ENCODE measurements at places on chromosomes 4 and X.
A peak's percentile ranks its signal among the peaks of the same experiment; 100 is the strongest.

- no peak for DNase-seq
Observed at GRCh38 chr4:139919004-139919403, 235.0 kb downstream of the MAML3 start.

- no peak for DNase-seq
Observed at GRCh38 chrX:12058087-12058486, 80.2 kb upstream of the FRMPD4 start.

GRCh38 chrX:154607370-154607769 lies 11.7 kb downstream of the CTAG1B start:
- no peak for DNase-seq

DNA sequence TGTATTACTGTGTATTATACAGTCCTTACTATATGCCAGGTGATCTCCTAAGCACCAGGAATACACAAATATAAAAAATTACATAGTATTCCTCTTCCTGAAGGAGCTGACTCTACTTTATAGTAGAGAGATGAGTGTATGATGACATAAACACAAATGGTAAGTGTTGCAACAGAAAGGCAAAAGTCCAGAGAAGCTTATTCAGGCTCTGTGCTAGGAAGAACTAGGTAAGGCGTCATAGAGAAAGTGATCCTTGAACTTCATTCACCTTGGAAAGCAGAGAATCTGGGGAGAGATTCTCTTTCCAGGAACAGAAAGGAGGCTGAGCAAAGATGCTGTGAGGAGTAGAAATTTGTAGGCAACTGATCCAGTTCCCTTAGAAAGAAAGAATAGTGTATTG lies 115.0 kb upstream of the KCNIP4 start:
- no peak for DNase-seq

GRCh38 chr4:158316264-158316663 lies 106.0 kb downstream of the TMEM144 start:
- peak; percentile 47 for DNase-seq

GRCh38 chr4:8537041-8537461 lies 43.1 kb upstream of the GPR78 start:
- DNase-seq: peak; percentile 88

Data from choroid plexus epithelial cell (primary cell).